ENCODE measurements at places on chromosomes 13 and 19.
A peak's percentile ranks its signal among the peaks of the same experiment; 100 is the strongest.

DNA sequence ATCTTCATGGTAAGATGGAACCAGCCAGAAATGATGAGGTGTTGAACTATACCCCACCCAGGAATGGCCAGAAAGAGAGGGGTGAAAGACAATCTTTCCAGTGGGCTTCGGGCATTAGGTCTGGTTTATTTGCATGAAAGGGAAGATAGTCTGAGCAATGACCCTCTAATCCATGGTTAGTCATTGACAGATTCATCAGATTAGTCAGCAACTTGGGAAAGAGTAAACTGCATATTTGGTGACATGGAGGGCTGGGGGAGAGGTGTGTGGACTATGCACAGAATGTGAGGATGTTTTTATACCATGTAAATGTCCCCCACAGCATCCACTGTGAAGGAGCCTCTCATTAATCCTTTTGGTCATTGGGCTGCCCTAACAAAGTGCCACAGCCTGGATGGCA, 30.1 kb upstream of the USP12 start:
- no peak for DNase-seq

GRCh38 chr13:62906896-62907295, 1491.2 kb upstream of the PCDH20 start:
- no peak for DNase-seq

DNA sequence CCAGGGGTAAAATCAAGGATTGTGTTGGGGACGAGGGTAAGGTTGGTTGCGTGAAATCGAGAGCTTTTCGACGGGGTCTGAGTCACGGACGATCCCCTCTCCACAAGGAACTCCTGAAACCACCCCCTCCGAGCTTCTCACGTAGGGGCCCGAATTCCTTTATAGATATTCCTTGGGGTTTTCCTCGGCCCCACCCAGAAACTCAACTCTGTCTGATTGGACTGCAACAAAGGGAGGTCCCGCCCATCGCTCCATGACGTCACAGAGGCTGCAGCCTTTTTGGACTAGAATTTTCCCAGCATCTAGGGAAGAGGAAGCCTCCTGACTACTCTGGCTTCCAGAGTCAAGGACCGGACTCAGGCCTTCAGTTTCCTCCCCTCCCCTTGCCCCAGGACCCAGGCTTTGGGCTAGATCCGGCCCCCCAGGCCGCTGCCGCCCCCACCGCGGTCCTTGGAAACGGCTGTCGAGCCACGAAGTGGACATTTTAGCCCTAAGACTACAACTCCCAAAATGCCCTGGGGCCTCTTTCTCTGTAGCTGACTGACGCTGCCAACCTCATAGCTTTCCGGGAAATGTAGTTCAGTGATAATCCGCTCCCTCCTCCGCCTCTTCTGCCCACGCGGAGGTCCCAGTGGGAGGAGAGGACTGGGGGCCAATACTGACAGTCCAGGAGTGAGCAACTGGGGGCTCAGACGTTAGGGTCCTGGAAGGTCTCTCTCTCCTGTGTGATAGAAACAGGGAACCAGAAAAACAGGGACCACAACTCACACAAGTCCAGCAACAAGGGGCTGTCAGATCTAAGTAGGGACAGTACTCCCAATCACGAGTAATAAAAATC, at the start of gene IZUMO1:
Gene IZUMO1 (minus strand): TSS at position 172 of the 838 bp plus-strand sequence. CDS start 1,050 bp downstream, outside the sequence.
- peak; percentile 82 for DNase-seq

GRCh38 chr13:90908792-90909191, 438.7 kb upstream of the MIR17HG start:
- DNase-seq, result no peak

DNA sequence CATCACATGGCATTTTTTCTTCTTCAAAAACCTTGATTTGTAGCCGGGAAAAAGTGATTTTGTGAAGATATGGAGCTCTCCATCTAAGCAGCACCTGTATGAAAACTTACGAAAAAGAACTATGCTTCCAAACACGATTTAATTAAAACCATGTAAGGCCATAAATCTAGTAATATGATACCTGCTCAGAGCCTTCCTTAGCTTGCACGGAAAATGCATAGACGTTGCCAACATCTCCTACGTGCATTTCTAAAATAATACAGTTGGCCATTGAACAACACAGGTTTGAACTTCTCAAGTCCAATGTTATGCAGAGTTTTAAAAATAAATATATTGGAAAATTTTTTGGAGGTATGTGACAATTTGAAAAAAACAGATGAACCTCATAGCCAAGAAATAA, 59.1 kb upstream of the RNF113B start:
- no peak for DNase-seq

GRCh38 chr19:6376512-6377190, 918 bp upstream of the PSPN start:
- DNase-seq, result no peak

DNA sequence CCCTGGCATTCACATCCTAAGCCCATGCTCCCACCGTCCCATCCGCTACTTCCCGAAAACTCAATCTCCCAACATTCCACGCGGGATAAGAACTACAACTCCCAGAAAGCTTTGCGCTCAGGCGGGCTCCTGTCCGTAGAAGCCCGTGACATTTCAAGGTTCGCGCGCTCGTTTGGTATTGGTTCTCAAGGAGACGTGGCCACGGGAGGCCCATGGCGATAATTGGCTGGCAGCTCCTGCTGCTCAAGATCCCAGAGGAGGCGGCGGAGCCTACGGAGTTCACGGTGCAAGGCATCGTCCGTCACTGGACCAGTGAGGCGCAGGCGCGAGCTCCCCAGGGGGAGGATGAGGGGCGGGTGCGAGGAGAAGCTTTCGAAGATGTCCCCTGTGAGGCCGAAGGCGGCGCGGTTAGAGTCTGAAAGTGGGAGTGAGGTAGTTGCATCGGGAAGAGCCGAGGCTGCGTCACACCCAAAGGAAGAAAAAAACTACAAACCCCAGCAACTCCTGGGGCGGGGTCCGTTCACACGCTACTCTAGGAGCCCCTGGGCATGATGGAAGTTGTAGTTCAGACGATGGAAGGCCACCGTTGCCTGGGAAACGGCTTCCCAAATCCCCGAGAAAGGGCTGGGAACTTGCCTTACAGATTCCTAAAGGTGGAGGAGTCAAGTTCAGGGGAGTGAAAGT, 1.2 kb upstream of the MAMSTR start:
- peak; percentile 99 for DNase-seq

DNA sequence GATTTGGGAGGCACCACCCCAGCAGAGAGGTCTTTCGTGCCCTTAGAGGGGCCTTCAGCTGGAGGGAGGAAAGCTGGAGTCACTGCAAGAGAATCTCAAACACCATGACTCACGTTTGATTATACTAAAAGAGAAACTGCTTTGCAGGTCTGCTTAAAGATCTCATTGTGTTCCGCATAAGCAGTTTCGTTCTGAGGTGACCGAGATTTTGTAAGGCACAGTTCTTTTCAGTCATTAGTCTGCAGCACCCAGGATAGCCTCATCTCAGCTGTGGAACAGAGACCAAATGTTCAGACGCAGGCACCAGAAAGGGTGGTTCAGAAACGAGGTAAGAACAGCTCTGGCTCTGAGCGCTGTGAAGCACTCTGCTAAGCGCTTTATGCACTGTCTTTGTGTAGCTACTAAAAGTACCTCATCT, 71.2 kb upstream of the GTF3A start:
- no peak for DNase-seq

DNA sequence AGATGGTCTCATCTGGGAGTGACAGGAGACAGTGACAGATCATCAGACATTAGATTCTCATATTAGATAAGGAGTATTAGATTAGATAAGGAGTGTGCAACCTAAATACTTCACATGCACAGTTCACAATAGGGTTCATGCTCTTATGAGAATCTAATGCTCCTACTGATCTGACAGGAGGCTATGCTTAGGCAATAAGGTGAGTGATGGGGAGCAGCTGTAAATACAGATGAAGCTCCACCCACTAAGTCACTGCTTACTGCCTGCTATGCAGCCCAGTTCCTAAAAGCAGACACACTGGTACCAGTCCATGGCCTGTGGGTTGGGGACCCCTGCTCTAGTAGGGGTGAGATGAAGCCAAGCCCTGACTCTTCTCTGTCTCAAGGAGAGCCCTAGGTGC, 10.0 kb upstream of the IGFL3 start:
- DNase-seq, result no peak

DNA sequence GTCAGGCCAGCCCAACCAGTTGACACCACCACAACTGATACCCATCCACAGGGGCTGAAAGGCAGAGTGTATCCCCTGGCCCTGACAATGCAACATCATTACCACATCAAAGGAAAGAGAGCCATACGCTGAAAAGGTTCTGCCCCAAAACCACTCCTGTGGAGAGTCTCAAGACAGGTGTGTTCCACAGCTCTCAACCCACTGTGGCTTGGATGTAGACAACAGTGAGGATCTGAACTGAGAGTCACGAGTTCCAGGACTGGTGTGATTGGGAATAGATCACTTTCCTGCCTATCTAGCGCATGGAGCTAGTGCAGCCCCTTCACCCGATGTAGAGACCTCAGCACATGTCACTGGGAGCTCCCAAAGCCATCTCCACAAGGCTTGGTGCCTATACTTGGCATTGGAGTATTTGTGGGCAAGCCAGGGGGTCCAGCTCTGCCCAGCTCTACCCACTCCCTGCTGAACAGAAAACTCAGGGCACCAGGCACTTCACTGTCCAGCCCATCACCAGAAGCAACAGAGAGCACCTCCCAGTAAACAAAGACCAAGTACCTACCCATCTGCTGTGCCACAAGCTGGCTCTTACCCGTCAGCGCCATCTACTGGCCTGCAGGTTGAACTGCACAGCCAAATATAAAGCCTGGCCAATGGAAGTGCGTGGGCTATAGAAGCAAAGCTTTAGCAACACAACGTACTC, 579.5 kb downstream of the UQCRFS1 start:
- peak; percentile 60 for DNase-seq

GRCh38 chr13:35496006-35496405, 19.5 kb upstream of the MAB21L1 start:
- no peak for DNase-seq

DNA sequence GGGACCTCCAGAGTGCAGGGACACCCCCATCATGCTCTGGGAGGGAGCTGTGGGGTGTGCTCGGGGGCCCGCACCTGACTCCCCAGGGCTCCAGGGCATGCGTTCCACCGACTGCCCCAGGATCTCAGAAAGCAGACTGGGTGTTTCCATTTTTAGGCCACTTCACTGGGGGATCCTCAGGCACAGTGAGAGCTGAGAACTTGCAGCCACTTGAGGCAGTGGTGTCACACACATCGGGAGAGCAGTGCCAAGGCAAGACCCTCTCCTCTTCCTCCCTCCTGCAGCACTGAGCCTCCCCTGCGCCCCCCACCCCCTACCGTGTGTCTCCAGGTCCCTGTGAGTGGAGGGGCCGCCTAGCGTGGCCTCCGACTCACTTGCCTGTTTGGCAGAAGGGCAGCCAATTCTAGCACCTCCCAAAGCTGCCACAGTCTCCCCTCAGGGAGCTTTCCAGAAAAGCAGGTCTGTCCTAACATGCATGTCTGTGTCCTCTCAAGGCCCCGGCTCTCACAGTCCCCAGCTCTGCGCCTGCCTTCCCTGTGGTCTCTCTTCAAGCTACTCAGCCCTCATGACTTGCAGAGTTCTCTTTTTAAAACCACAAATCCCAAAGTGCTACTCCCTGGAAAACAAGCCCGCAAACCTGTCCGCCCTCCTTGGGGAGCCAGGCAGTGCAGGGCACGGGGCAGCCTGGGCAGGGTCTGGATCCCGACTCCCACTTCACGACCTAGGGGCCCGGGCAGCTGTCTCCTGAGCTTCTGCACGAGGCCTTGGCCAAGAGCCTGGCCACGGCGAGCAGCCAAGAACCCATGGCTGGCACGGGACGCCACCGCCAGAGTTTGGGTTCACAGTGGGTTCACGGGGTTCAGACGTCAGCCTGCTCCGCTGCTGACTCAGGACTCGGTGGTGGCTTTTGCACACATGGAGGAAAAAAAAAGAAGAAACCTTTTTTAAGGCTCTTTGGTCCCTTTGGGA, 94.1 kb downstream of the STK24 start:
- peak; percentile 81 for DNase-seq

GRCh38 chr13:104577071-104577815, 1511.0 kb upstream of the SLC10A2 start:
- DNase-seq, result no peak

GRCh38 chr13:81051873-81052272, 710.9 kb upstream of the SPRY2 start:
- DNase-seq, result no peak

- DNase-seq, result no peak
These were observed 271.4 kb downstream of the NALCN start for GRCh38 chr13:101144808-101145419.

- DNase-seq, result no peak
These were observed 113.8 kb downstream of the IRS2 start for GRCh38 chr13:109672545-109672944.

DNA sequence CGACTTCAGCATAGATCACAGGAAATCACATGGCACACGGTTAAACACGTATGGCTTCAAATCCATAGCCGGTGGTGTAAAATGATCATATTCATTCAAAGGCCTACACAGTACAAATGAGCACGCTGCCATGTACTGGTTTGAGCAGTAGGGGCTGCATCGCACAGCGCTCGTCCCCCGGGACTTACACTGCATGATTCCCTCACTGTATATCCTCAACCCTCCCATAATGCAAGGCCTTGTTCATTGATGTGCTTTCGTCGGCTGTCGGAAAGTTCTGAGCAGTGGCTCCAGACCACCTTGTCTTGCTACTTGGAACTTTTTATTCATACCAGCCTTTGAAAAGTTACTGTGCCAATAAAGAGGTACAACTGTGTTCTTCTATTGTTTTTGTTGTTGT, 578.2 kb downstream of the MYO16 start:
- no peak for DNase-seq

GRCh38 chr13:94182185-94182761, 297.2 kb downstream of the DCT start:
- no peak for DNase-seq

All from lower lobe of right lung (tissue), 2 donors.